ENCODE measurements at places on chromosomes 2 and 18. TPM values are rescaled to one million over a fixed set of nuclear protein-coding genes. Genes with fewer than 3 reads are reported as not detected.

SUPT7L gene
- 27.6 TPM for total RNA-seq

GPAT2 gene
- total RNA-seq = 30.9 TPM

CBLN2 gene
- total RNA-seq = not detected

HNMT gene
- 1.4 TPM for total RNA-seq

UGT1A8 gene
- total RNA-seq = not detected

BCL11A gene
- total RNA-seq = under 0.01 TPM

UGT1A9 gene
- under 0.01 TPM for total RNA-seq

CLEC4F gene
- 0.34 TPM for total RNA-seq

BOLL gene
- total RNA-seq = not detected

SLC4A3 gene
- total RNA-seq = 0.17 TPM

KRTCAP3 gene
- total RNA-seq = 0.51 TPM

DSC1 gene
- total RNA-seq = not detected

TTN gene
- total RNA-seq = 1.8 TPM

TEKT4 gene
- not detected for total RNA-seq

IL1R1 gene
- 24.2 TPM for total RNA-seq

CCL20 gene
- total RNA-seq = 1.0 TPM

TMEM87B gene
- 51.1 TPM for total RNA-seq

RASGRP3 gene
- 202 TPM for total RNA-seq

DNA sequence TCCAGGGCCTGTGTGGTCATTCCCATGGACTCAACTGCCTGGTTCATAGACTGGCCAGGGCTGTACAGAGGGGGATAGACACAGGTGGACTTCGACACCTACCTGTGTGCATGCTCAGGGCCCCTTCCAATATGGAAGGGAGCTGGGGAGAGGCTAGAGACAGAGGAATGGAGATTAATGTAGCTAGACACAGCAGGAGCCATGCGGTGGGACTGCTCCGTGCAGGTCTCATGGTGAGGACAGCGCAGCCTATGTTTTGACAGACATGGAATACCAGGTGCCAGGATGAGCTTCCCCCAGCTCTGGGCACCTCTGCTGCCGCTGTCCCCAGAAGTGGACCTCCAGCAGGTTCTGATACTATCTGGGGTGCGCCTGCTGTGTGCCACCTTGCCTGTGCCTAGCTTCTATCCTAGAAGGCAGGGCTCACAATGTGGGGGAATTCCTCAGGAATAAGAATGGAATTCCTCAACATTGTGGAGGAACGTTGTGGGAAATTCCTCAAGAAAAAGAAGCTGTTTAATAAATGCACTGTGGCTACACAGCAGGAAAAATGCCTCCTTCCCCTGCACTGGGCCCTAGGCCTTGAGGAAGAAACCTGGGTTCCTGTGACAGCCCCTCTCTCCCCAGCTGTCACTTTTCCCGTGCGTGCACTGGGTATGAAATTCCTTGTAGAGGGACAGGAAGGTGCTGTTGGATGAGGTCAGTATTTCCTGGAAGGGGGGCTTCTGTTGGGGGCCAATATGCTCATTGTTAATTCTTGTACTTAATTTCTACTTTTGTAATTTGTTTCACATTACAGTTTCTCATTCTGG, 7.3 kb downstream of the IL1R1 start:
- peak; percentile 51 for DNase-seq

DNA sequence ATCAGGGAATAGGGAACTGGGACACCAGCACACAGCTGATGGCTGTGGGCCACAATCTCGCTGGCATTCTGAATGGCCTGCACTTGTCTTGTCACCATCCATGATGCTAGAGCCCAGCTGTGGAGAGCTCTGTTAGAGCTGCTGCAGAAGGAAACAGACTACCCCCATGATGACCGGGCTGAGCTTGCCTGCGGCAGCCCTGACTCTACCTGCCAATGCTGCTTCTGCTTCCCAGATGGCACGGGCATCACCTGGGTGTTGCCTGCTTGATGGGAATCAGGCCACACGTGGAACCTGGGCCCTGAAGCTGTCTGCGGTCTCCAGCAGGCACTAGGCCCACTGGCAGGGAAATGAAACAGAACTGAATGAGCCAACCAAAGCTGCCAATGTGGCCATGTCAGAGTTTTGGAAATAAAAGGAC, 11.2 kb upstream of the DAW1 start:
- no peak for DNase-seq

GRCh38 chr2:119366161-119366648, 429 bp downstream of the C2orf76 start:
- peak; percentile 33 for DNase-seq

- DNase-seq = no peak
Observed at GRCh38 chr2:151754253-151754897, 20.1 kb upstream of the NEB start.

DNA sequence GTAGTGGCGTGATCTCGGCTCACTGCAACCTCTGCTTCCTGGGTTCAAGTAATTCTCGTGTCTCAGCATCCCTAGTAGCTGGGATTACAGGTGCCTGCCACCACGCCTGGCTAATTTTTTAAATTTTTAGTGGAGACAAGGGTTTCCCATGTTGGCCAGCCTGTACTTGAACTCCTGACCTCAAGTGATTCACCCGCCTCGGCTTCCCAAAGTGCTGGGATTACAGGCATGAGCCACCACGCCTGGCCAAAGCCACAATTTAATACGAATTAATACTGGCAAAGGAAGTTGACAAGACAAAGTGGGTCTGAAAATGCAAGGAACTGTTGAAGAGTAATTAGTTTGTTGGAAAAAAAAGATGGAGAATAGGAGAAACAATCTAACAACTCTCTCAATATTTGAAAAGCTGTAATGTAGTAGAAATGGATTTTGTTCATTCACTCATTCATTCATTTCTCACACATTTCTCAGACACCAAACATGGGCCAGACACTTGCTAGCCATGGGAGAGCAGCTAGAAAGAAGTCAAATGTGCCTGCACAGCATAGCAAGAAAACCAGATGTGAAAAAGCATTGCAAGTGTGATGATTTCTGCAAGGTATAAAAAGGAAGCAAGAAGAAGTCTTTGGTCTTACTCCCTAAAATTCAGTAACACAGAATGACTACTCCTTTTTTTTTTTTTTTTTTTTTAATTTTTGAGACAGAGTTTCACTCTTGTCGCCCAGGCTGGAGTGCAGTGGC, 39.4 kb upstream of the ATL2 start:
- no peak for DNase-seq

DNA sequence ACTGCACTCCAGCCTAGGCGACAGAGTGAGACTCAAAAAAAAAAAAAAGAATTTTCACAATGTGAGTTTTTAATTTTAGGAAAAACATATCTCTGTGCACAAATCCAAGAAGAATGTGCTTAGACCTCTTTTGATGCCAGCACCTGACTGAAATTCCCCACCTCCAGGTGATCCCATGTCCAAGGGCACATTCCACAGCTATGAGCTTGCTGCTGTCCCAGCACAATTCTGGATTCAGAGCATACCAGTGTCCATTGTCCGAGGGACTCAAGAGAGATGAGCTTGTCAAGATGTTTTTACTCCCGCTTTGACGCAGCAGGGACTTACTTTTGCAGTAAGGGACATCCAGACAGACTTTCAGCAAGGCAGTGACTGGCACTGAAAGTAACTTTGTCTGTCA, 489.1 kb upstream of the ACVR2A start:
- no peak for DNase-seq

GRCh38 chr2:238238766-238239542, 884 bp downstream of the HES6 start:
- DNase-seq = peak; percentile 25

DNA sequence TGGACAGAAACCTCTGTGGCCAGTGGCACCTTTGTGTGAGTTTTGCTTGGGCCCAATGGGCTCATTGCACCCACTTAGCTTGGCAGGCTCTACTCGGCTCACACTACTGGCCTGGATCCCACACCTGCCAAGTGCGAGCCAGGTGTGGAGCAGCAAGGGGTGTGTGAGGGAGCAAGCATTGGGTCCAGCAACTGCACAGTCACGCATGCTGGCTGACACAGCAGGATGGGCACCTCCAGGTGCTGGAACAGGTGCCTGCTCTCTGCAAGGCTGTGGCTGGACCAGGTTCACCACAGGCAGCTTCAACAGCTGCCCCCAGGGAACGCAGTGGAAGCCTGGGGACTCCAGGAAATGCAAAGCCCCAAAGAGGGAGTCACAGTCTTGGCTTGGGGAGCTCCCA, 94.2 kb downstream of the DOK6 start:
- no peak for DNase-seq

GRCh38 chr2:68710756-68711155, 23.9 kb upstream of the ARHGAP25 start:
- no peak for DNase-seq

- no peak for DNase-seq
Observed at GRCh38 chr2:8538931-8539621, 142.8 kb upstream of the ID2 start.

- no peak for DNase-seq
Observed at GRCh38 chr2:133362061-133362476, 206.2 kb downstream of the NCKAP5 start.

DNA sequence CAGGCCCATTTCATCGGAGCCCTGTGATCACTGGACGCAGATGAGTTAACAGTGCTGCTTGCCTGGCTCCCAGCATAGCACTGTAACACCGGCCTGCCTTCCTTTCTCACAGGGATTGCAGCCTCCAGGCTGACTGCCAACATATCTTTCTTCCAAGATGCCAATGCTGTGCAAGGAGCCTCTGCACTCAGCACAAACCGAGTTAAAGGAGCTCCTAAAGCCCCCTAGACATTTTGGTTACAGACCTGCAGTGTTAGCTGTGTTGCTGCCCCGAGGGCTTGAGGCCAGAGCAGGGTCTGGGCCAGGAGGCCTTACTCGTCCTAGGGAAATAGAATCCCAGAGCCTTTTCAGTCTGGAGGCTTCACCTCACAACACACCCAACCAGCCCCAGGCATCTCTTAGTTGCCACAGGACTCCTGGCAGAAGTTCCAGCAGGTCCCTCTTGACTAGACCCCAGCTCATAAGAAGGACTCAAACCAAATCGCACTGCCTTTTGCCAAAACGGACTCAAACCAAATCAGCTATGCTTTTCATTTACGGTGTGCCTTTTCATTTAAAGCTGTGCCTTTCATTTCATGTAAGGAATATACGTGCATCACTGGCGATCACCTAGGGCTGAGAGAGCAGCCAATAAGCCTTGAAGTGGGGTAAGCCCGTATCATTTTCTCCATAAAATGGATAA, 58.4 kb upstream of the EML4 start:
- DNase-seq = no peak

GRCh38 chr2:112173646-112174319, 35.6 kb downstream of the FBLN7 start:
- DNase-seq = no peak

GRCh38 chr2:118115761-118116160, 27.5 kb downstream of the INSIG2 start:
- DNase-seq = no peak

- DNase-seq = peak; percentile 57
Observed at GRCh38 chr2:174965992-174966744, 39.0 kb downstream of the CHN1 start.

- DNase-seq = peak; percentile 49
Observed at GRCh38 chr18:24270937-24271380, 126.7 kb downstream of the OSBPL1A start.

GRCh38 chr2:219664944-219665343, 37.5 kb downstream of the SLC4A3 start:
- no peak for DNase-seq

- no peak for DNase-seq
Observed at GRCh38 chr2:240245184-240245583, 104.7 kb upstream of the OTOS start.

DNA sequence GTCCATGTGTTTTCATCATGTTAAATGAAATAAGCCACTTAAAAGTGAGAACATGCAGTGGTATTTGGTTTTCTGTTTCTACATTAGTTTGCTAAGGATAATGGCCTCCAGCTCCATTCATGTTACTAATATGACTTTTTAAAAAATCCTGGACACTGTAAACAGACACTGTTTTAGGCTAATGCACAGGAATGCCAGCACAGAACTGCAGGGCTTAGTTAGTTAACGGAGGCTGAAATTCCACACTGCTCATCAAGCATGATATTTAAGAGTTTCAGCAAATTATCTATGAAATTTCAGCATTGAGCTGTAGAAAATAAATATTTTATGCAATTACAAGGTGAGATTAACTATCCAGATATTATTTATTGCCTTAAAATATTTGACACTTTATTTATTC, 42.5 kb upstream of the PAX3 start:
- no peak for DNase-seq

DNA sequence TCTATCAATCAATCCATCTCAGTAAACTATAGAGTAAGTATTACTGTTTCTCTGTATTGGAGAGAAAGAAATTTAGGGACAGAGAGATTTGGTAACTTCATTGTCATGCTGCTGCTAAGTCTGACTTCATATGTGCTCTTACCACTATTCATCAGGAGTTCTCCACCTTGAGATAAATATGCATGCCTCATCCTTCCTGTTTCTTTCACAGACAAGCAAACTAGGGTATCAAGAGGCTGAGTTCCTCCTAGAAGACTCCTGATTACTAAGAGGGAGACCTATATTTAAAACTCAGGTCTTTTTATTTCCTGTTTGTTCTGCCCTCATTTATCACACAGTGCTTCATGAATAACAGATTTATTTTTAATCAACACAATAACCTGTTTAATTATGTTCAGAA, 34.1 kb downstream of the RIT2 start:
- no peak for DNase-seq

DNA sequence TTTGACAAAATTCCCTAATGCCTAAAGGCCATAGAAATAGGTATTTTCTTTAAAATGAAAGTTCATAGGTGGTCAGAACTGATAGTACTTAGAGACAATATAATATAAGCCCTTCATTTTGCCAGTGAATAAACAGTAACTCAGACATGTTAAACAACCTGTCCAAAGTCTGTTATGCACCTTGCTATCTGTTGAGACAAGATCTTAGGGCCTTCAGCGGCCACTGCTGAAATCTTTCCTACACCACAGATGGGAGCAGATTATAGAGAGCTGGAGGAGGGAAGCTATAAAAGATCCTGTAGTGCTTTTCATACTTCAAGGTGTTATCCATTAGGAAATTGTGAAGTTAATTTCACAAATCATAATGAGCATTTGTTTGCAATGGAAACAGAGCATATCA, 13.8 kb downstream of the CERKL start:
- no peak for DNase-seq

GRCh38 chr18:8615397-8616027, 6.3 kb downstream of the RAB12 start:
- peak; percentile 69 for DNase-seq

GRCh38 chr18:75252136-75252535, 41.5 kb downstream of the TSHZ1 start:
- DNase-seq = no peak
